Skin of body (tissue), 3 donors: ENCODE measurements at places on chromosomes 6 and 20.

DNA sequence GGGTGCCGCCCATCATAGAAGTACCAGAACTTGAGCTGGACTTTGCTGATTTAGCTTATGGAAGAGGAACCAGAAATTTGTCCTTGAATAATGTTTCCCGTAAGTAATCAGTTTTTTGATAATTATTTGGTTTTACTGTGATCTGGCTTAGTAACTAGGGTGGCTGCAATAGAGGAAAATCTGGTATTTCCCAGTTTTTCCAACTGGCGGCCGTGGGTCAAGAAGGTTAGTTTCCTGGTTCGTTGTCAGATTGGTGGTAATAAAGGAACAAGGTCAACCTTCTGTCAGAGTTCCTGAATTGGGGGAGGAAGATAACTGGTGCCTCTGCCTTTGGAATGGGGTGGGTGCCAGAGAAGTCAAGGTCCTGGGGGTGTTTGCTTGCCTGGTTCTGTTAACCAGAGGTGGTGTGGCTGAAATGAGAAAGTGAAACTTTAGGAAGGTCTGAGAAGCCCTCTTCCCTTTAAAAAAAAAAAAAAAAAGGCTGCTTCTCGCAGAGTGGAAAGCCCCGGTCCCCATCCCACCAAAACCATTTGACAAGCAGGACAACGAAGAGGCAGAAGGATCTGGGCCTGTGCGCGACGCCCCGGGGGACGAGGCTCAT is at the start of gene CALHM6:
Gene CALHM6, plus strand, starts transcription at position 45 of the 601 bp plus-strand sequence. Its CDS starts 555 bp downstream, at position 600.
- DNase-seq, result no peak

DNA sequence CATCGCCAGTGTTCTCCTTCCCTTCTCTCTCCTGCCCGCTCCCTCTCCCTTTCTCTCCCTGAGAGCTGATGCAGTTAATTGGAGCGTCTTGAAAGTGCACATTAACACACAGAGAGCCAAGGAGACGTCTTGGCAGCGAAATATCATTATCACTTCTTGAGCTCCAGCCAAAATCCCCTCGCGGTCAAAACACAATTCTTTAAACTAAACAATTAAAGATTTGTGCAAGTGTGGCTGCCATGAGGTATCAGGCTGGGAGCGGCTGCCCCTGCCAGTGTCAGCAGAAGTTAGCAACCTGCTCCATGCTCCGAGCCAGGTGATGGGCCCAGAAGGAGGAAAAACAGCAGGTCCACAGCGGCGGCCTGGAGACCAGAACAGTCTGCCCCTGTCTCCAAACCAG is 100.9 kb upstream of the FOXP4 start:
- DNase-seq, result peak; percentile 34

- no peak for DNase-seq
Measured at GRCh38 chr20:25408170-25408547, 686 bp downstream of the GINS1 start.

GRCh38 chr20:21137078-21137477 is 11.2 kb downstream of the KIZ start:
- DNase-seq, result no peak

- no peak for DNase-seq
Measured at GRCh38 chr6:40331545-40331944, 255.6 kb downstream of the LRFN2 start.
